ENCODE measurements at places on chromosomes 5 and 9. TPM values are rescaled to one million over a fixed set of nuclear protein-coding genes. Genes with fewer than 3 reads are reported as not detected.

Gene CCNJL
- total RNA-seq = 29.2 TPM

- DNase-seq = no peak
These were observed 161.9 kb downstream of the ALDH1A1 start for GRCh38 chr9:72790989-72791388.

- peak; percentile 71 for DNase-seq
These were observed 434 bp downstream of the GLRX start for GRCh38 chr5:95822043-95822541.

DNA sequence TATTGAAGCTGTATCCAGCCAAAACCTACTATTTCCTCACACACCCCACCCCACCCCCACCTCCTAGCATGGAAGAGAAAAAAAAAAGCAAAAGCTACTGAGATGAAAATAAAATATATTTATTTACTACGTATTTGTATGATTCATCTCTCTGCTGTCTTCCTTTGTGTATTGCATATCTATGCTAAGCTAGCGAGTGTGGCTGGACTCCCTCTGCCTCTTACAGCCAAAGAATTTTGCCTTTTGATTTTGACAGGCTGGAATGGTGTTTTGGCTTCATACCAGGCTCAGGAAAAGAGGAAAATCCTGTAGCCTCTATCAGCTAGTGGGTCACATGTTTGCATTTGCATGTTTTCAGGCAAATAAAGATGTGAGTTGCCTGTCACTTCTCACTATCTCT is 2.2 kb downstream of the ABLIM3 start:
- no peak for DNase-seq

Gene PCDHGA12
- 3.5 TPM for total RNA-seq

GRCh38 chr9:128211186-128211980 is 8.2 kb downstream of the DNM1 start:
- DNase-seq = no peak

DNA sequence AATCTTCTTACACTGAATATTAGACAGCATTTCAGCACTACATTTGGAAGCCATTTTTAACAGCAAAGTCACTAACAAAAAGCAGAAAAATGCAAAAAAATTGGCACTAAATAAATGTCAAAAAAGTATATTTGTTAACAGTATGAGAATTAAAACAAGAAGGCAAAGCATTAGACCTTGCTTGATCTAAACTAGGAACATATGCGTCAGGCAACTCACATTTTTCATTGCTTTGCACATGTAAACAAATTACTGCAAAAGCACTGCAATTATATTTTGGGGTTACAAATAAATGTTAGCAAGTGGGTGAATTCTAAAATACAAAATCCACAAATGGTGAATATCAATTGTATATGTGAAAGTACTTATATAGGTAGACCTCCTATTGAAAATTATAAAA is 49.0 kb upstream of the RAPGEF6 start:
- no peak for DNase-seq

DNA sequence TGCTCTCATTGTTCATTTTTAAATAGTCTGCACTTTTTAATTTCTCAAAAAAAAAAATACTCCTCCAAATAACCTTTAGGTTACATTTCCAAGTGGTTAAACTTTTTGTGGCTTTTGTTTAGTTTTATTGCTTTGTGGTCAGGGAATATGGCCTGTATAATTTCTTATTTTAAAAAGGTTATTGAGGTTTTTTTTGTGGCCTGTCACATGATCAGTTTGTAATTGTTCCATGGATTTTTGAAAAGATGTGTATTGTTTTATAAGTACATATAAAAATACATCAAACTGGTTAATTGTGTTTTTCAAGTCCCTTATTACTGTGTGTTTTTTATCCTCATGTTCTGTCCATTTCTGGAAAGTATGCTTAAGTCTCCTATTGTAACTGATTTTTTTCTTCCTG is 64.0 kb downstream of the ZNF618 start:
- no peak for DNase-seq

Gene SPINK13
- total RNA-seq = not detected

- DNase-seq = peak; percentile 72
These were observed at the start of gene CDKN2A for GRCh38 chr9:21993893-21994555. CDKN2A (minus strand) TSS chr9:21994392.

DNA sequence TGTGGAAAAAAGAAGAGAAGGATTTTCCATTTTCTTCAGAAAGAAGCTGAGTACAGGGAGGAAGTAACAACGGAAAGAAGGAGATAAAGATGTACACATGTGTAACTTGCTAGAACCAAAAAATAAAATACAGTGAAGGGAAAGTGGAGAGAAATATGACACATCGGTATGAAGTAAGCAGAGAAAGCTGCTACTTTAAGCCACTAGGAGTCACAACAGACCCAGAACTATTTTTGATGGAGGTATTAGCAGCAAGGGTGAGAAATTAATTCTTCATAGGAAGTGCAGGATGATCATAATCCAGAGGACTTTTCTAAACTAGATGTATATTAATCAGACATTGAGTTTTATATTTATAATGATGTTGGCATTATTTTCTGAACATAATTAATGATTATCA is 88.5 kb downstream of the FAM174A start:
- peak; percentile 27 for DNase-seq

Gene CBY3
- total RNA-seq = 2.3 TPM

Gene LCN12
- 0.69 TPM for total RNA-seq

DNA sequence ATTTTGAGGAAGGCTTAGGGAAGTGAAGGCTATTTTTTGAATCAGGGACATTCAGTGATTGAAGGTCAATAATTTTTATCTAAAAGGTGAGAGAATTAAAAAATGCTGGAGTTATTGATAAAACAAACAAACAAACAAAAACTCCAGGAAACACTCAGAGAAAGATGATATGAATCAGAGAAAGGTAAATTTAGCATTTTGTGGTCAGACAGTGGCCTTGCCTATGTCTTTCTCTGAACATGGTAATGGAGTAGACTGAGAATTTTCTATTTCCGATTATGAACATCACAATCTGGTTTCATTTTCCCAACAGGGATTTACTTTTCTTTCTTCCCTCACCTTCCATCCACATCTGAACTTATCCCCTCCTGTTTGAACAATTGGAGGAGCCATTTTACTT is 353.6 kb upstream of the RIOK2 start:
- no peak for DNase-seq

DNA sequence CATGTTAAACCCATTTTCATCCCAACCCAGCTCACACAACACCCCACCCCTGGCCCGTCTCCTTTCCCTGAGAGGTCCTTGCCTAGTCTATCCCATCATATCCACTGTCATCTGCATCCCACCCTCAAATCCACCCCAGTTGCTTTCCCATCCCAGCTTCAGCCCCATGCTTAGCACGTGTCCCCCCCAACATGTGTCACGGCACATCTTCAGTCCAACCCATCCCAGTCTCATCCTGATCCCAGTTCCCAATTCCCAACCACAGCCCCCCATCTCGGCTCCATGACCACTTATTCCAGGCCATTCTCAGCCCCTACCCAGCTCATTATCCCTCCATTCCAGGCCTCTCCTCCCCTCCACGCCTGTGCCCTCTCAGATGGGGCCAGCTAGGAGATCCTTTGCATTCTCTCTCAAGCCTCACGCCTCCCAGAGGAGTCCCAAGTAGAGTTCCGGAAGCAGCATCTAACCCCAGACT is 605 bp upstream of the DBN1 start:
- no peak for DNase-seq

Gene WDR41
- 40.4 TPM for total RNA-seq

DNA sequence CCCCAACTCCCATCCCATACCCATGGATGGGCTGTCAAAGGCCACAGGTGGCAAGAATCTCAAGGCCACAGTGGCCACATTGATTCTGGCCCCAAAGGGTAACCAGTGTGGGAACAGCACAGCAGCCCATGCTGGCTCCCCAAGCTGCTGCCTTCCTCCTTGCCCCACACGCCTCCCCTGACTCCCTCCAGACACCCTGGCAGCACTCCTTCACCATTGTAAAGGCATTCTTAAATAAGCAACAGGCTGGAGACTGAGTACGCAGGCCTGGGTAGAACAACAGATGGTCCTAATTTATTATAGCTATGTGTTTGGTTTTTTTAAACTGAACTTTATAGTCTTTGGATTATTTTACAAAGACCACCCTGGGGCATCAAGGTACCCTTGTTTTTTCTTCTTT is 158.8 kb downstream of the TSSK1B start:
- DNase-seq = peak; percentile 39

Gene FAM151B
- total RNA-seq = not detected

- no peak for DNase-seq
These were observed 31.7 kb upstream of the GNA14 start for GRCh38 chr9:77679661-77680368.

DNA sequence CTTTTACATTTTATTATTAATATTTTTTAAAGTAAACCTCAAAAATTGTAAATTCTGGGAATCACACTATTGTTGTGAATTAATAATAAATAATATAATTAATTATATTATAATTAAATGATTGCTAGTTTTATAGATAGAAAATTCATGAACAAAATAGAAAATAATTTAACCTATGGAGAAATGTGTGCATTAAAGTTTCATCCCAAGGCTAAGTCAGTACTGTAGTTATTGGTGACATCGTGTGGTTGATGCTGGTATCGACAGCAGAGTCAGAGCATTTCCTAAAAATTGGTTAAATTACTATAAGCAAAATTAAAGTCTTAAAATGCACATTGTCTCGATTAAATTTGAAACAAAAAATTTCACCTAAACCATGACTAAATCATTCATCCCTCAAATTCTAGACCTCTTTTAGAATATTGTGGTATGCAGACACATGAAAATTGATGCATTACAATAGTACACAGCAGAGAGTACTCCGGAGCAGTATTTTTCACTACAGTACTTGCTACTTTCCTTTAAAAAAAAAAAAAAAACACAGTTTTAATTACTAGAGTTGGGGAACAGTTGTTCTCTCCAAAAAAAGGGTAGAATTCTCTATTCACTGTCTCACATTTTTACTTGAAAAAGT is 73.9 kb downstream of the RORB start:
- peak; percentile 61 for DNase-seq

GRCh38 chr9:89884356-89885083 is 279.7 kb downstream of the GADD45G start:
- no peak for DNase-seq

- DNase-seq = no peak
These were observed 44.1 kb upstream of the PDE4D start for GRCh38 chr5:59937633-59938032.

Gene MZB1
- 1.6 TPM for total RNA-seq

DNA sequence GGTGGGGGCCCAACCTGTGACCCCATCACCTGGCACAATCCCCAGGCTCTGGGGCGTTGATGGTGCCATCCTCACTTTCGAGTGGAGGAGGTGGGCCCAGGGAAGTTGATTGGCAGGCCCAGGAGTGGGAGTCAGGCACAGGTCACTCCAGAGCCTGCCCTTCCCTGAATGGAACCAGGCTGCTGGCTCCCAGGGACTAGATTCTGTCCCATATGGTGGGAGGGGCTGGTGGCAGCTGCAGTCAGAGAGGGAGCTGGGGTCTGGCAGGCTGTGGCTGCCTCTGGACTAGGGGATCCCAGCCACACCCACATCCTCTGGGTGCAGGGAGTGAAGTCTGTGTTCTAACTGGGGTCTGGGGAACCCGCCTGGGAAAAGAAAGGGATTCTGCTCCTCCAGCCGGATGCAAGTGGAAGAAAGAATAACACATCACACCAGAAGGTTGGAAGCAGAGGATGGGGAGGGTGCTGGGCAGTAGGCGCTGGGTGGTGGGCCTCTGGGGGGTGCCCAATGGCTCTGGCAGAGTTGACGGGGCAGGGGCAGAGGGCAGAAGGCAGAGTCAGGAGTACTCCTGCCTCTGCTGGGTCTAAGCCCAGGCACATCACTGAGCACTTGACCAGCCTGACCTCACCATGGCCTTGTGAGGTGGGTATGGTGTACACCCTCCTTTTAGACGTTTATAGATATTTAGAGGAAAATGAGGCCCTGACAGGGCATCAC is 25.8 kb downstream of the CEL start:
- DNase-seq = no peak

DNA sequence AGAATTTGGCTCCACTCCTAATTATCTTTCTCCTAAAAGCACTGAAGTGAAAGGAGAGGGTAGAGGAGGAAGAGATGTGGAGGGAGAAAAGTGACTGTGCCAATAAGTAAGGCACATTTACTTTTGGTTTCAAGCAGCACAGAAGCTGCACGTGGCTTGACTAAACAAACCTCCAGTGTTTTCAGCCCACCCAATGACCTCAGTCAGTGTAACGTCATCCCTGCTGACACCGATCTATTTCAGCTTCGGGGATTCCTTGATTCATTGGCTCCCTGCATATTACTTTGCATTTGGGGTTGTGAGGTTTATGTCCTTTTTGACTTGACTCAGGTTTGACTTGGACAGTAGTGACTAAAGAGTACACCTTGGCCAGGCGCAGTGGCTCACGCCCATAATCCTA is 35.6 kb upstream of the NIM1K start:
- DNase-seq = no peak

DNA sequence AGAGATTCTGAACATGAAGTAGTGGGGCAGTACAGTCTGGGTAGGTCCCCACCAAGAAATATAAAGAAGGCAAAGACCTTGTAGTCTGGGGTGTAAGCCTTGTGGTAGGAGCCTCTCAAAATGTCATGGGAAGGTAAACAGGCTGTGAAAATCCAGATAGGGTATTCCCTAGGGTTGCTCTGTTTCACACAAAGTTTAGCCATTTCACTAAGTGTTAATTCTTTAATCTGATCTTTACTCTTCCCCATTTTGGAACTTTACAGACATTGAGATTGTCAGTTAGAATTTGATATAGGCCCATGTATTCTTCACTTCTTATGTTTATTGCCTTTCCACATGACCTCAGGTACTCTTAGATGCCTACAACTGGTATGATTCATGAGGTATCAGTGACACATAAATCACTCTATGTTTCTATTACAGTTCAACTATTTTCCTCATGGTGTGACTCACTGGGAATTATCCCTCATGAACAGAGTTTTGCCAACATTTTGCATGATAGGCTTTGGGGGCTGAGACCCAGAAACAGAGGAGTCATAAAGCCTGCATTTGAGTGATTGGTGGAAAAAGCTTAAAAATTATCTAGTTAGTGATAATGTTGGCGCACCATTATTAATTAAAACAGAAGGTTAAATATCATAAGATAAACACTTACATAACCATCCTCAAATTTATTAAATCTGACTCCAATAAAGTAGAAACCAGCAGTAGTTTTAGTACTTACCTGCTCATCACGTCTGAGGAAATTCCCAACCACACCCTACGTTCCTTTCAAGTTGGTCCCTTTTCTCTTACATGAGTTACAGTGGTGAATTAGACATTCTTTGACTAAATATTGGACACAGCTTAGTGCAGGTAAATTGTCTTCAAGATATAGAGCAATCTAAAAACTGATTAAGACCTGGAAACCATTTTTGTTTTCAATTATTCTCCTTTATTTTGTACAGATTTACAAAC is 399.8 kb upstream of the MEF2C start:
- DNase-seq = no peak

DNA sequence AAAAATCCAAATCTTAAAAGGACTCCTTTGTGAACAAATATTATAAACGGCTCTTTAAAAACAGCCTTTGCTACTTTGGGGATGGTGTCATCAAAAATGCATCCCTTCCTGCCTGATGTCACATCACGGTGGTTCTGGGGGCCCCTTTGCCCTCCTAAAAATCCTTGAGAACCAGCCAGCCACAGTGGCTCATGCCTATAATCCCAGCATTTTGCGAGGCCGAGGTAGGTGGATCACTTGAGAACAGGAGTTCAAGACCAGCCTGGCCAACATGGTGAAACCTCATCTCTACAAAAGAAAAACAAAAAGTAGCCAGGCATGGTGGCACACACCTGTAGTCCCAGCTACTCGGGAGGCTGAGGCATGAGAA is 43.9 kb downstream of the FNBP1 start:
- DNase-seq = no peak

Gene TEX48
- not detected for total RNA-seq

- DNase-seq = peak; percentile 61
These were observed 6.2 kb upstream of the ST6GALNAC4 start for GRCh38 chr9:127923046-127923445.

Gene DRD1
- total RNA-seq = not detected

- DNase-seq = no peak
These were observed 19.6 kb downstream of the BAAT start for GRCh38 chr9:101365181-101365580.

Gene ANKRD18B
- total RNA-seq = 6.4 TPM

Measured in GM23338 (cell line).